ENCODE measurements at places on chromosomes 2 and 18.

GRCh38 chr2:54957321-54957999, 92.8 kb downstream of the RTN4 start:
- no peak for DNase-seq

DNA sequence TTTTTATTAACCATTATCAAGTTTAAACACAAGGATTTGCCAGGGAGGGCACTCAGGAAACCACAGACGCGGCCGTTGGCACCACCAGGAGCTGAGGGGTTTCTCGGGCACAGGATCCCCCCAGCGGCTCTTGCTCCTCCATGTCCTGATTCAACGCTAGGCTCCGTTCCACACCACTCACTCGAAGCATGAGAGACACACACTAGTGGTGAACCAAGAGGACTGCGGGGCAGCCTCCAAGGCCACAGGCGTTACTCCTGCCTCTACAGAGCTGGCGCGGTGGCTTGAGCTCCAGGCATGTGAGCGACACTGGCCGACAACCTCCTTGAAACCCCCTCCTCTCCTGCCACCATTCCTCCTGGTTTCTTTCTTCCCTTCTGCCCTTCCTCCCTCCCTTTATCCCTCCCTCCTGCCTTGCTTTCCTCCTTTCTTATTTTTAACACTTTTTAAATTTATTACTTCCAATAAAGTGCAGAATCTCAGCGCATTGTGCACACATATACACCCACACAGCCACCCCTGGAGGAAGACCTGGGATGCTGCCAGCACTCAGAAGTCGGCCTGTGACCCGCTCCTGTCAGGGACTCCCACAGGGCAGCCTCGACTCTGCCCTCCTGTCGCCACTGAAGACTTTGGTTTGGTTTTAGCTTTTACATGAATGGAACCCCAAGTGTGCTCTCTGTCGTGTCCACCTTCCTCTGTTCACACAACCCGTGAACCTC, 21.7 kb downstream of the COX7A2L start:
- peak; percentile 16 for DNase-seq

DNA sequence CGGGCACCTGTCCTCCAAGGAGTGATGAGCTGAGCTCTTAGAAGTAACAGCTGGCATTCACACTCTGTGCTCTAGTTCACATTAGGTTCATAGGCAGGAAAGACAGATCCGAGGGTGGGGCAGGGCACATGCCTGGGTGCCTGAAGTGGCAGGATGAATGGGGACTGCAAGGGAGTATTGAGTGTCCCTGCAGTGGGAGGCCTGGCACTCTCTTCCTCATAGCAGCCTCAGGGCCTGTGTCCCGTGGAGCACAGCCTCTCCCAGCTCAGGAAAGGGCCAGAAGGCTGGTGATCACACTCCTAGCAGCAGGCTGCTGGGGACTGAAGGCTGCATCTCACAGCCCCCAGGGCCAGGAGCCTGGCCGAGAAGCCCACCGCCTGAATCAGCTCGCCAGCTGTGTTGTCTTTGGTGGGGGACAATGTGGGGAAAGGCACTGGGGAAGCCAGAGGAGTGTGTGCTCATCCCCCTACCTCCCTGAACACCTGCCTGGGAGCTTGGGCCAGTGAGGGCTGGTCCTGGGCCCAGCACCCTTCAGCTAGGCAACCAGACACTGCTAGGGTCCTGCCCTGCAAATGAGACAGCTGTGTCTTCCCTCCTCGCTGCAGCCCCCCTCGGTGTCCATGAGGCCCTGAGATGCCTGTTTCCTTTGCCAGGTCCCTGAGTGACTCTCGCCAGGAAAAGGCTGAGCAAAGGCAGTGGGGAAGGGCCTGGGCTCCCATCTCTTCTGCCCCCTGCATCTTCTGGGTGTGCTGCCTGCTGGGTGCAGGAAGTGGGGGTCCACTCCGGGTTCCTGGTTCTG, 48.2 kb upstream of the HS6ST1 start:
- DNase-seq = no peak

GRCh38 chr2:85243101-85244072, 84.4 kb downstream of the TGOLN2 start:
- no peak for DNase-seq

GRCh38 chr2:218745160-218745558, 34.5 kb downstream of the TTLL4 start:
- no peak for DNase-seq

DNA sequence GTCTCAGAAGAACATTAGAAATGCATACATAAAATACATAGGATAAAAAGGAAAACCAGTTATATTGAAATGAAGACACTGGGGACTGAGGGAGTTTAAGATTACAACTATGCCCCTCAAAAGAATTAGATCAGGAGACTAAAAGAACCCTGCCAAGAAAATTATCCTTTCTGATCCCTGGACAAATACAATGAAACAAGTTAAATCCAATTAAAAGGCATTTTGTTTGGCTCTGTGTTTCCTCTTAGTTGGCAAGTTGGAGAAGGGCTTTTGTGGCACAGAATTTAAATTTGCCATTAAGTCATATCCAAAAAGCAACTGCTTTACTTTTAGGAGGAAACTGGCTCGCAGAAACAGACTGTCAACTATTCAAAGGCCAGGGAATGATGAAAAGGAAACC, 99.1 kb upstream of the CD302 start:
- DNase-seq = no peak

GRCh38 chr2:224871813-224872212, 155.6 kb upstream of the CCDC195 start:
- no peak for DNase-seq

- no peak for DNase-seq
These were observed 31.1 kb upstream of the EPG5 start for GRCh38 chr18:45998244-45998643.
